ENCODE measurements at places on chromosomes 13 and 19.
A peak's percentile ranks its signal among the peaks of the same experiment; 100 is the strongest.

DNA sequence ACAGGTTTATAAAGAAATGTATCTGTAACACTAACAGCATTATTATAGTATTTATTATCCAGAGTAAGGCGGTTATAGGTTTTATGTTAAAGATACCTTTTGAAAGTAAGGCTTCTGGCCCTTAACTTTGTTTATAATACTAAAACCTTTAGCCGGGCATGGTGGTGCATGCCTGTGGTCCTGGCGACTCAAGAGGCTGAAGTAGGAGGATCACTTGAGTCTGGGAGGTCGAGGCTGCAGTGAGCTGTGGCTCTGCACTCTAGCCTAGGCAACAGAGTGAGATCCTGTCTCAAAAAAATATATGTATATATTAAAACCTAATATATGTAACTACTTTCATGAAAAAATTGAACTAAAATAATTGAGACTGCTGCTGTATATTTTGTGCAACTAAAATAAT lies 98.7 kb upstream of the KLF5 start:
- no peak for DNase-seq

DNA sequence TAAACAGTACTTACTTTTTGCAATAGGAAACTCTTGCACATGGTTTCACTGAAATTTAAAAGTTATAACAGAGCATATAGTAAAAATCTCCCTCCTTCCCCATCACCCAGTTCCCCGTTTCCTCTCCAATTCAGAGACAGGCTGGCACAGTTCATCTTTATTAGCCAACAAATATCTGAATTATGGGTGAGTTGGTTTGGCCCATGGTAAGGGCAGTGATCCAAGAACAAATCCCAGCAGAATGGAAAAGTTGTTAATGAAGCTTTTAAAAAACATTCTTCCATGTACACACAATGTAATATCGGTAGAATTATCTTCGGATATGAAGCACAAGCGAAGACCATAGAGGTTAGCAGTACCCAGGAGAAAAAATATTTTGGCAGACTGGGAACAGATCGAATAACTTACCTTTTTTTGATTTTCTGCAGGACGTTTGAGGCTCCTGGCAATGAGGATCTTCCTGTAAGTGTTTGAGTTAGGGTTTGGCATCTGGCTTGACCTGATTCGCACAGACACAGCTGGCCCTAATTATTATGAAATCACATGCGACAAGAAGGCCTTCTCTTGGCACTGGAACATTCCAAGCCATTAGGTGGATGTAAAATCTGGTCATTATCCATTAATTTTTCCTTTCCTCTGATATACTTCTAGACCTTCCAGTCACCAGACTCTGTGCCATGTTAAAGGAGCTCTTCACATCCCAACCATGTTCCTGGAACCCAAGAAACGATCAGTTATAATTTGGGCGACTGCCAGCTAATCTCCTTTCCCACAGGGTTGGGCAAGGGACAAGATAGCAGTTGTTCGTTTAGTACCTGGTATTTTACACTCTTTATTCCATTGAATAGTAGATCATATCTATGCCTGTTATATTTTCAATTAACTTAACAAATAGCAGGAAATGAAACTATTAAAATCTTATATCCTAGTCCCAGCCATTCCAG lies 139.4 kb upstream of the TSC22D1 start:
- DNase-seq = peak; percentile 11

- no peak for DNase-seq
These were observed 505 bp downstream of the ZSWIM4 start for GRCh38 chr19:13795595-13796300.

DNA sequence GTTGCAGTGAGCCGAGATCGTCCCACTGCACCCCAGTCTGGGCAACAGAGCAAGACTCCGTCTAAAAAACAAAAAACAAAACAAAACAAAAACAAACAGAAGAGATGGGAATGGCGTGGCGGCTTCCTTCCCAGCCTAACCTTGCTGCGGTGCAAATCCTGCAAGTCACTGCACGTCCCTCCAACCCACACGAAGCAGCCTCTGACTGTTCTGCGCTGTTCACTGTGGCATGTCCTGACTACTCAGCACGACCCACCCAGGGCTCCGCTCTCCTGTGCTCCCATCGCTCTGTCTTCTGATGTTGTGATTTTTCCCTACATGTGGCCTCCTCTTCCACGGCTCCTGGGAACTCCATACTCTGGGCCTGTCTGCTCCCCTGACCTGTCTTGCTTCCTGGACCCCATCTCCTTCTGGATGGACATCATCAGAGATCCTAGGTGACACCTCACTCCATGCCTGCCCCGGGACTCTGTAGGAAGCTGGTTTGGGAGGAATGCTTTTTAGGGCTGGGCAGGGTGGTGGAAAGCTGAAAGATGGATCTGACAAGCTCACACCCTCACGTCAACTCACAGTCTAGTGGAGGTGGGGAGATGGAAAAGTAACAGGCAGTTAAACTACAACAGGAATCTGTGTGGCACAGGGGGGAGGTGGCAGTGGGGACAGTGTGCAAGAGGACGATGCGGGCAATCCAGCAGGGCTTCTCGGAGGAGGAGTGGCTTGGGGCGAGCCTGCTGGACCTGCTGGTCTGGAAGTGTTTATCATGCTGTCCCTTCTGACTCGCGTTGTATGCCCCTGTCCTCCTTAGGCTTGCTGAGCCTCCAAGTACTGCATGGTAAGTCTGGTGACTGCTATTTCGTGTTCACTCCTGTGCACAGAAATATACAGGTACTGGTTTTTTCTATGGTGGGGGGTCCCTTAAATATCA lies 18.8 kb downstream of the ZSCAN5A start:
- no peak for DNase-seq

DNA sequence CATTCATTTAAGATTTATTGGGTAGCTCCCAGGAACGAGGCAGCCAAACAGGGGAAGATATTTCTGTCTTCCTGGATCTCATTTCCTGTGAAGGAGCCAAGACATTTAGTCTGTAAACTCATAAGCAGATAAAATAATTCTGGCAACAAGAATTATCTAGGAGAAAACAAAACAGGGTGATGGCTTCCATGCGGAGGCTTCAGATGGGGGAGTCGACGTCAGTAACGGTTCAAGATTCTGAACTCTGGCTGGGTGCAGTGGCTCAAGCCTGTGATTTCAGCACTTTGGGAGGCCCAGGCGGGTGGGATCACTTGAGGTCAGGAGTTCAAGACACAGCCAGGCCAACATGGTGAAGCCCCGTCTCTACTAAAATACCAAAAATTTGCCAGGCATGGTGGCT lies 1.3 kb downstream of the GNA15 start:
- no peak for DNase-seq

DNA sequence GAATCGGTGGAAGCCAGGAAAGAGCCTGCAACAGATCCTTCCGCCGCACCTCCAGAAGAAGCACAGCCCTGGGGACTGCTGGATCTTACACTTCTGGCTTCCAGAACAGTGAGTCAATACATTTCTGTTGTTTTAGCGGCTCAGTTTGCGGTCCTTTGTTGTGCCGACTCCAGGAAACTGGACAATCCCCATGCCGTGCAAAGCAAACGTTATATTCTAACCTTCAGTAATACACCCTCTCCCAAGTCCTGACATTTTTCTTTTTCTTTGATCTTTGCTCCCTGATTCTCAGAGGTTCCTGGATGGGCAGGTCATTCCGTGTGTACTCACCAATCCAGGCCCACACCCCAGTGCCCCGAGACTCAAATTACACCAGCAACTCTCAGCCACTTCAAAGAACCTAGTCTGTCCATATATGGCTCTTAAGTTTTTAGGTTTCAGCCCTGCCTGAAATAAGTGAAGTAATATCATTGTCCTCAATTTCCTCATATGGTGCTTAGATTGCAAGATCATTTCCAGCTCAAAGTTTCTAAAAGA lies 387.1 kb upstream of the SGCG start:
- no peak for DNase-seq

- DNase-seq = no peak
These were observed 3.7 kb downstream of the FGF9 start for GRCh38 chr13:21674490-21675009.

- no peak for DNase-seq
These were observed 15.9 kb downstream of the CYTH2 start for GRCh38 chr19:48484931-48485612.

DNA sequence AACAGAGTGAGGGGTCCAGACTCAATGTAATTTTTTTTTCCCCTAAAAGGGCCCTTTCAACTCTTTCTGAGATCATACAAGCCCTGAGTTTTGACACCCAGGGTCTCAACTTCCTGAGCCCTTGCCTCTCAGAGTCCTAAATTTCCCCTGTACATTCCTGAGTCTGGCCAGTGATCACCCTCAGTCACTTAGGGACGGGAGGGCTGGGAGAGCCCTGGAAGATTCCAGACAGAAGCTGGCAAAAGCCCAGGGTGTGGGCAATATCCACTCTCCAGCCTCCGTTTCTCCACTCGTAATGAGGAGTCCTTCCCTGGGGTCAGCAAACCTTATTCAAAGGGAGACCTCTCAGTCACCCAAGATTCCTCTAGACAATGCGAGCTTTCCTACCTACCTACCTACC lies 1.6 kb downstream of the PPP1R13L start:
- no peak for DNase-seq

GRCh38 chr19:38009650-38010242 lies 102.7 kb downstream of the SIPA1L3 start:
- no peak for DNase-seq

DNA sequence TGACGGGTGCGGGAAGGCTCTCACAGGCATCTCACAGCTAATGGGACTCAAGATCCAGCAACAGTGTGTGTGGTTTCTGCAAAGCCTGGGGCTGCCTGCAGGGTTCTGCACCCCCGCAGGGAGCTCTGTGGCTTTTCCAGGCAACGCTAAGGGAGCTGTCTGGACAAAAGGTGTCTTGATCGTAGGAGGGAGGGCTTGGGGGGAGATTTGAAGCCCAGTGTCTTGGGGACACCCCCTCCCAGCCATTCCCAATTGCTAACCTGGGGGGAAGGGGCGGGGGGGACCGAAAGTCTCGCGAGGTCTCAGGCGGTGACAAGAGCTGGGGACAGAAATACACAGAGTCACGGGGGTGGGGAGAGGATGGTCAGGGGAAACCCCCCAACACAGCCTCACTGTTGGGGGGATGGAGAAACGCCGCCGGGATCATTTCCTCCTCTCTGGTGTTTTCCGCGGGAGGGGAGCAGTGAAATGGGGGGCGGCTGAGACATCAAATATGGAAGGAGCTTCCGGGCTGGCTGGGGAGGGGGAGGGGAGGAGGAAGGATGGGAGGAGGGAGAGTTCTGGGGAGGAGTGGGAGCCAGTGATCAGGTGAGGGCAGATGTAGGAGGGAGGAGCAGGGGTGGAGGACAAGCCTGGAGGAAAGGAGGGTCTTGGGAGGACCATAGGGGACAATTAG lies 13.3 kb downstream of the KCNC3 start:
- DNase-seq = no peak

GRCh38 chr13:86870444-86870843 lies 800.7 kb upstream of the SLITRK5 start:
- DNase-seq = no peak

DNA sequence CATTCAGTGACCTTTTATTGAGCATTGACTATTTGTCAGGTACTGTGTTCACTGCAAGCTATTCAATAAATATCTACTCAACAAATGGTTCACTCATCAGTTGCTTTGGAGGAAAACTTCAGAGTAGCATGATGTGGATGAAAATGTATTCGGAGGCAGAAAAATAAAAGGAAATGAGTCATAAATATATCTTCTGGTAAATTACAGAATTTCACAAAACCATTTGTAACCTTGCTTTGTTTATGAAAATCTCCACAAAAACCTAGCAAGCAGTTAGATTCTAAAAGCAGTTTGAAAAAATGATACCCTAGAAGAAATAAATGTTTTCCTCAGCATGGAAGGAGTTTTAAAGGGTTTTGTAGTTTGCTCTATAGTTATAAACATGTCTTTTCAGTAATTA lies 399.6 kb downstream of the LMO7 start:
- DNase-seq = no peak

- DNase-seq = no peak
These were observed 313.3 kb downstream of the LIG4 start for GRCh38 chr13:107901996-107902562.

DNA sequence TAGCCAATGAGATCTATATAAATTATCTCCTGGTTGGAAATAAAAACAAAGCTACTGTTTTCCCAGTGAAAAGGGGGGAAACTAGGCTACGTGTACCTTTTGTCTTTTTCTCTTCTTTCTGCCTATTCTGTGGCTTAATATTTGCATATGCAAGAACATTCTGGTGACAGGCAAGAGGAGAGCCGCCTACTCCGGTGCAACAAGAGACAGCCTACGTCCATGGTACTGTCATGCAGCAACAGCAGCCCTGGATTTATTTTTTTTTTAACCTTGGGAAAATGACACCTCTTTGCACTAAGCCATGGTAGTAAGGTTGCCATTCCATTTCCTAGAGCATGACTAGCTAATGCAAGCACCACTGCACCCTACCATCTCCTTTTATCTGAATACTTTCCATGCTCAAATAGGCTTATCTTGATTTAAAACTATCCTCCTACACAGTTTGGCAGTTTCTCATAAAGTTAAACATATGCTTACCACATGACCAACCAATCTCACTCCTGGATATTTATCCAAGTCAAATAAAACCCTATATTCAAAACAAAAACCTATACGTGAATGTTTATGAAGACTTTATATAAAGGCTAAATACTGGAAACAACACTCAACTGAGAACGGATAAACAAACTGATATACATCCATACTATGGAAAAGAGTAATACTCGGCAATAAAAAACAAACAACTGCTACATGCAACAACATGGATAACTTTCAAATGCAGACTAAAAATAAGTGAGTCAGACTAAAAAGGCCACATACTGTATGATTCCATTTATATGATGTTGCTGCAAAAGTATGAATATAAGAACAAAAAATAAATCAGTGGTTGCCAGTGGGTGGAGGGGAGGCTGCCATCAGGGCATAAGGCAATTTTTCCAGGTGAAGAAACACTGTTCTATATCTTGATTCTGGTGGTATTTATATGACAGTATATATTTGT lies 17.3 kb downstream of the NUFIP1 start:
- DNase-seq = peak; percentile 59

DNA sequence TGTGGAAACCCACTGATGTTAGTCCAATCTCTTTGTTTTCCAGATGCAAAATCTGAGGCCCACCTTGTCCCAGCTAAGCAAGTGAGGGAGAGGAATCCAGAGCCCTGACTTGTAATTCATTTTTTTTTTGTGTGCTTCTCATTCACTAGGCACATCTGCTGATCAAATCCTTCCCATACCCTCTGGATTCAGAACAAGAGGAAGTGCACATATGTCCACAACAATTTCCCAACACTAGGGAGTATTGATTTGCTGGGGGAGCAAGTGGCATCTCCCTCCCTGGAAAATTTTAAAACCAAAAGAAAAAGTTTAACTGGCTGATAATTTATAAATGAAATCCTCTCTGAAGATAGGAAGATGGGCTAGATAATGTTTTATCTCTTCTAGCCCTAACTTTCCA lies 94.6 kb upstream of the RFC3 start:
- DNase-seq = no peak

GRCh38 chr19:40274585-40275544 lies 10.3 kb downstream of the AKT2 start:
- DNase-seq = no peak

DNA sequence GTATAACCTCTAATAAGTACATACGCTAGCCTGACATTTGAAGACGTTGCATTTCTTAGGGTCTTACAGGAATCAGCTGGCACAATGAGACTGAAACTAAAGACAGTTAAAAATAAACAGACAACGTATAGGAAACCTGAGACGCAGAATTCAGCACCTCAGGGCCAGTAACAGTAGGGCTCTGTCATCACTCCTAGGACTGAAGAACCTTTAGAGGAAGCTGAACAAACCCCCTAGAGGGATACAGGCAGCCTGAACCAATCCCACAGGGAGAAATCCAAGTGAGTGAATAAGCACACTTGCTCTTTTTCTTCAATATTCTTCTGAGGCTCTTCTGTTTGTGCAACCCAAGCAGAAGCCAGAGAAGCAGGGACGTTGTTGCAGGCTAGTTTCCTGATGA lies 53.9 kb upstream of the KLHL1 start:
- DNase-seq = no peak

- no peak for DNase-seq
These were observed 40.9 kb downstream of the ATP7B start for GRCh38 chr13:51970349-51970748.

All from LNCaP clone FGC (cell line).